B cell (primary cell): ENCODE measurements at places on chromosomes 3 and 15. TPM values are rescaled to one million over a fixed set of nuclear protein-coding genes. Genes with fewer than 3 reads are reported as not detected.

Gene ASB14
- not detected in 2 replicates for polyA plus RNA-seq

Gene ABCC5
- 13.4 and 16.9 TPM in 2 replicates for polyA plus RNA-seq

Gene POPDC2
- polyA plus RNA-seq = 7.5 and 9.5 TPM in 2 replicates

Gene LIPC
- polyA plus RNA-seq = 0.12 TPM in 1 of 2 replicates, not detected in the other

Gene KLHL24
- polyA plus RNA-seq = 37.4 and 80.8 TPM in 2 replicates

Gene LRRC58
- polyA plus RNA-seq = 5.0 and 7.7 TPM in 2 replicates

Gene MAP6D1
- 0.43 and 0.46 TPM in 2 replicates for polyA plus RNA-seq

Gene FAM107A
- polyA plus RNA-seq = not detected in 2 replicates

Gene CAPN3
- 101 and 143 TPM in 2 replicates for polyA plus RNA-seq

Gene P2RY1
- 0.03 and 0.09 TPM in 2 replicates for polyA plus RNA-seq

Gene NT5DC2
- polyA plus RNA-seq = 11.9 and 19.0 TPM in 2 replicates

Gene CPNE9
- polyA plus RNA-seq = 0.20 and 0.30 TPM in 2 replicates

Gene IGDCC3
- polyA plus RNA-seq = not detected in 2 replicates

Gene SCN11A
- 0.07 and 0.14 TPM in 2 replicates for polyA plus RNA-seq

Gene EOMES
- polyA plus RNA-seq = 0.12 and 0.14 TPM in 2 replicates

Gene TMEM62
- polyA plus RNA-seq = 18.6 and 24.4 TPM in 2 replicates
